Glutamatergic neuron (in vitro differentiated cells): ENCODE measurements at places on chromosomes 2 and 18. TPM values are rescaled to one million over a fixed set of nuclear protein-coding genes. Genes with fewer than 3 reads are reported as not detected.

- no peaks in the 10 kb centered on the region for H3K36me3 ChIP-seq
- H3K27me3 ChIP-seq = peaks cover 3% of the 10 kb centered on the region
- H3K4me1 ChIP-seq = peaks cover 9% of the 10 kb centered on the region
- no peak overlapping the region for H3K27ac ChIP-seq
Measured at GRCh38 chr2:64260817-64261216, 116.6 kb upstream of the PELI1 start.

GRCh38 chr2:17166506-17166905, 351.7 kb downstream of the RAD51AP2 start:
- H3K4me3 ChIP-seq = no peak overlapping the region
- H3K27me3 ChIP-seq = peaks cover 1% of the 10 kb centered on the region
- no peak for DNase-seq
- no peaks in the 10 kb centered on the region for H3K36me3 ChIP-seq

DNA sequence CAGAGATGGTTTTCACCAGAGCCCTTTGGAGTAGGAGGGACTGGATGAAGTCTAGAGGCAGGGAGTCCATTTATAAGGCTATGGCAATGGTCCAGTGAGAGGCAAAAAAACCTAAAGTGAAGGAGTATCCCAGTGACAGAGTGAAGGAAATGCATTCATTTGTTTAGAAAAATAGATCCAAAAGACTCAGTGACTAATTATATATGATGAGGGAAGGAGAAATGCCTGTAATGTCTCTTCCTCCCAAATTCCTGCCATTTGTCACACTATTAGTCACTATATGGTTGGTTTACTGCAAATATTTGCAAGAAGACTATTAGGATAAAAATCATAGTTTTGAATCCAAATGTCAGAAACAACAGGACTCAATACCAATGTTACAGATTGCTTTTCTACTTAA, 104.2 kb downstream of the ZNF521 start:
- no peak overlapping the region for H3K4me3 ChIP-seq
- DNase-seq = no peak
- peaks cover 8% of the 10 kb centered on the region for H3K4me1 ChIP-seq
- H3K27ac ChIP-seq = no peak overlapping the region
- no peaks in the 10 kb centered on the region for H3K36me3 ChIP-seq

- peaks cover 11% of the 10 kb centered on the region for H3K36me3 ChIP-seq
- H3K27ac ChIP-seq = no peak overlapping the region
- H3K4me1 ChIP-seq = peaks cover 4% of the 10 kb centered on the region
- H3K4me3 ChIP-seq = no peak overlapping the region
- no peaks in the 10 kb centered on the region for H3K27me3 ChIP-seq
- no peak for DNase-seq
Measured at GRCh38 chr2:11029136-11029535, 117.4 kb downstream of the KCNF1 start.

DNA sequence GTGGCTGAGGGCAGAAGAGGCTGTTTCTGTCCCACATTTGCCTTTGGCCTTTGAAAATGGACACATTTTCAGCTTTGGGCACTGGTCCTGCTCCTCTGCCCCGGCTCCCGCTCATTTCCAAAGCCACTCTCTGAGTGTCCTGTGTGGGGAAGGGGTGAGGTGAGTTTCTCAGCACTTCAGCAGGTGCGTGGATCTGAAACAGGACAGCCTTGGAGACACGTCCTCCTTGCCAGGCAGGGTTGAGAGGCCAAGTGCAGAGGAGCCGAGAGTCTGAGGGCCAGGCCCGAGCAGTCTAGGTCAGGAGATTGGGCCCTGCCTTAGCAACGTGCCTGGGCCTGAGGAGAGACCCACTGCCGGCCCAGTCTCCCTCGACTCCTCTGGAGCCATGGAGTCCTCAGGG, 21.9 kb upstream of the ALPI start:
- DNase-seq = no peak
- H3K4me1 ChIP-seq = no peaks in the 10 kb centered on the region
- H3K27ac ChIP-seq = no peak overlapping the region
- no peak overlapping the region for H3K4me3 ChIP-seq
- H3K27me3 ChIP-seq = peaks cover 8% of the 10 kb centered on the region

DNA sequence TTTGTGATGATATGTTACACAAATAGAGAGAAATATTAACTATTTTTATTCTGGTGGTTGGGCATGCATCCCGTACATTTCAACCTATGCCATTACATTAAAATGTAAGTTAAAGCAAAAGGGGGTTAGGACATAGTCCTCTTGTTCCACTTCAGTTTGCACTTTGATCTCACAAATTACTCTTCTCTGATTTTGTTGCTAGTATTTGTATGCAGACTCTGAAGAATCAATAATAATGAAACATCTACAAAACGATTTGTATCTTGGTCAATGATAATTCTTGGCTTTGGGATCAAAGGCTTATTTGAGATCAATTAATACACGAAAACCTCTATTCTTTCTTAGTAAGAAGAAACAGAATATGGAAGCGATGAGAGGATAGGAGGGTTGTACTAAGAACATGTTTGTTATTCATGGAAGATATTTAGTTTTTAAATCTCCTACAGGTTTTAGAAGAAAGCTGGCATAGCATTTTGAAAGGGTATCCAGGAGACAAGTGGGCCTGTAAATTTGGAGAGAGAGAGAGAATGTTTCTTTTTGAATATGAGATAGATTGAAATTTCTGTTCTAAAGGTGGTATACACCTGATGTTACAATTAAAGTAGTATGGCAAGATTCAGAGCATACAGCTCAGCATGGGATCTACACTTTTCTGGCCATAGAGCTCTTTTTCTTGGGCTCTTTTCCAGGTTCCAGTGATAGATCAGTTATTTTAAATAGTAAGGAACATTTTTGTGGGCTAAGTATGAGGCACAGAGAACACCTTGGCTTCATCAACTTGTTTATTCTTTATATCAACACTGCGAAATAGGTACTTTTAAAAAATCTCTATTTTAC, 347.9 kb downstream of the PTPRM start:
- H3K4me1 ChIP-seq = no peaks in the 10 kb centered on the region
- DNase-seq = no peak
- no peak overlapping the region for H3K27ac ChIP-seq

DNA sequence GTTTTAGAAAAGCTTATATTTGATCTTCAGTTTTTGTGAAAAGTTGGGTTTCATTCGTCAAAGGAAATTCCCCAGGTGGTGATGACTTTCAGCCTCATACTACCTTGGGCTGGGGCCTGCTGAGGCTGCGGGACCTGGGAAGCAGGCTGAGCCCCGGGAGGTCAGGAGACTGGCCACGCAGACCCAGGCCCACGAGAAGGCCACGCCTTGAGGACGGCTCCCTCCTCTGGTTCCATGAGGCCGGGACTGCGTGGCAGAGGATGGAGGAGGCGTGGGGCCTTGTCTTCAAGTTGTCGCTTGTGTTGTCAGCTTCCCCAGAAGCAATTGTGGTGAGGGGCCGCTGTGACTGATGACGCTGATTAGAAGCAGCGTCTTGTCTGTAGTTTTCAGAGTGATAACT, 11.8 kb downstream of the CNDP2 start:
- H3K36me3 ChIP-seq = no peaks in the 10 kb centered on the region
- no peak overlapping the region for H3K4me3 ChIP-seq
- H3K27me3 ChIP-seq = peaks cover 8% of the 10 kb centered on the region

- DNase-seq = no peak
- peaks cover 5% of the 10 kb centered on the region for H3K4me1 ChIP-seq
- peaks cover 2% of the 10 kb centered on the region for H3K27me3 ChIP-seq
- H3K36me3 ChIP-seq = no peaks in the 10 kb centered on the region
- H3K27ac ChIP-seq = no peak overlapping the region
- no peak overlapping the region for H3K4me3 ChIP-seq
Measured at GRCh38 chr2:6791682-6792081, 74.0 kb downstream of the CMPK2 start.

DNA sequence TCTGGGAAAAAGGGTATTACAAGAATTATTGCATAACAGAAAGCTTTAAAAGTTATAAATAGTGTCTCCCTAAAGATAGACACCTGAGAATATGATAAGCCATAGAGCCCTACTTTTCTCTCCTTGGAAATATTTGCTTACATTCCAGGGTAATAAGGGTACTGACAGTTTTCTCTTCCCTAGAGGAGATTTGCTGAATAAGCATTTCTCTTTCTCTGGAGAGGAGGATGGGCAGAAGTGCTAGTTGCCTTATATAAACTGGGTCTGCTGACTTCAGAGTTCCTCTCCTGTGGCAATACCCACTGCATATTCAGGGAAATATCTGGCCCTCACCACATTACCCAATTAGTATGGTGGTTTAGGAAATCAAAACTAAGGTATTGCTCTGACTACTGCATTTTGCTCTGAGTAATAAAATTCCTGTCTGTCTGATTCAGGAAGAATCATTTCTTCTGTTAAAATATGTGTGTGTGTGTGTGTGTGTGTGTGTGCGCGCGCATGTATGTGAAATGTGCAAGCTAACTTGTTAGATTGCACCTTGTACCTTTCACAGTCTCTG, 1391.3 kb downstream of the DSC3 start:
- DNase-seq = no peak
- H3K27ac ChIP-seq = no peak overlapping the region
- H3K27me3 ChIP-seq = no peaks in the 10 kb centered on the region
- H3K4me3 ChIP-seq = no peak overlapping the region

GRCh38 chr18:78741381-78742217, 238.0 kb upstream of the SALL3 start:
- no peaks in the 10 kb centered on the region for H3K27me3 ChIP-seq
- H3K4me1 ChIP-seq = no peaks in the 10 kb centered on the region
- H3K36me3 ChIP-seq = no peaks in the 10 kb centered on the region
- no peak overlapping the region for H3K27ac ChIP-seq
- H3K4me3 ChIP-seq = no peak overlapping the region
- no peak for DNase-seq

The RNMT gene
- total RNA-seq = 42.8 TPM

The DSC1 gene
- not detected for total RNA-seq

The HOXD9 gene
- total RNA-seq = 0.44 TPM

The TRIM54 gene
- 2.0 TPM for total RNA-seq

The CABYR gene
- 14.0 TPM for total RNA-seq

The ASIC4 gene
- 5.4 TPM for total RNA-seq
